Neural progenitor cell (in vitro differentiated cells): ENCODE measurements at places on chromosomes 4 and X. TPM values are rescaled to one million over a fixed set of nuclear protein-coding genes. Genes with fewer than 3 reads are reported as not detected.

Gene RAB33A
- 4.4 and 5.1 TPM in 2 replicates for total RNA-seq

Gene SYN1
- 0.53 TPM in 1 of 2 replicates, not detected in the other for total RNA-seq

Gene ZNF275
- total RNA-seq, result 7.5 and 8.2 TPM in 2 replicates

Gene PCYT1B
- 33.9 and 39.1 TPM in 2 replicates for total RNA-seq

Gene RBMXL3
- total RNA-seq, result not detected in 2 replicates

Gene NAA10
- total RNA-seq, result 55.5 and 113 TPM in 2 replicates

Gene TSC22D3
- 44.9 and 51.0 TPM in 2 replicates for total RNA-seq

Gene RADX
- total RNA-seq, result 10.5 and 14.2 TPM in 2 replicates

Gene ADRA2C
- 2.5 and 12.9 TPM in 2 replicates for total RNA-seq

Gene NUDT11
- 35.7 and 58.4 TPM in 2 replicates for total RNA-seq

Gene CLCN3
- 27.0 and 44.8 TPM in 2 replicates for total RNA-seq

Gene USP17L29
- total RNA-seq, result not detected in 2 replicates

Gene GTPBP6
- 16.6 and 52.6 TPM in 2 replicates for total RNA-seq

Gene GUCY1A1
- 1.5 and 2.5 TPM in 2 replicates for total RNA-seq

Gene RPS6KA3
- 20.9 and 32.2 TPM in 2 replicates for total RNA-seq
